ENCODE measurements at places on chromosomes 1 and 21.

DNA sequence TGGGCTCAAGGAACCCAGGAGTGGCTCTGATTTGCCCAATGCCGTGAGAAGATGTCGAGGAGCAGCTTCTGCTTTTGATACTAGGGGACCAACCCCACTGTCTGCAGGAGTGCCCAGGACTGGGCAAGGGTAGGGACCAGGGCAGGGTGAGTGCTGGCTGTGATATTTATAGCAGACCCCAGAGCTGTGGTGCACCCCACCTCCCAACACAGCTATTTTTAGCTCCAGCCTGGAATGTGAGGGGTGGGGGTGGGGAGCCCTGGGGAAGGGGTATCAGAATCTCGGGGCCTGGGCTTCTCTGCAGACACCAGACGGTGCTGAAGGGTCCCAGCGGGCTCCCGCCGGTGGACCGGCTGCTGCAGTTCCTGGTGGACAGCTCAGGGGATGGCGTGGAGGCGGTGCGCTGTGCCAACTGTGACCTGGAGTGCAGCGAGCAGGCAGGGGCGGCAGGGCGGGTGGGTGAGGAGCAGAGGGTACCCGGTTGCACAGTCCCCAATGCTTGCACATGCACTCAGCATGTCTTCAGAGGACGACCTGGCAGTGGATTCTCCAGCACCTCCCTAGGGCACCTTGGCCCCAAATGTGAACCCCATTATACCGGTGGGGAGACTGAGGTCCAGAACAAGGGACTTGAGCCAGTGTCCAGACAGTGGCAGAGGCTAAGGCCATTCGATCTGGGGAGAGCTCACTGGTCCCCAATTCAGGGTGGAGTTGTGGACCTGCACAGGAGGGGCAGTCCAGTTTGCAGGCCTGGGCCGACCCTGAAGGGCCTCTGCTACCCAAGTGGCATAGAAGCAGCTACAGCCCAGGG lies 1.4 kb downstream of the RNF207 start:
- DNase-seq: no peak

- DNase-seq: no peak
These were observed 3.9 kb upstream of the TGFBR3 start for GRCh38 chr1:91889717-91890459.

DNA sequence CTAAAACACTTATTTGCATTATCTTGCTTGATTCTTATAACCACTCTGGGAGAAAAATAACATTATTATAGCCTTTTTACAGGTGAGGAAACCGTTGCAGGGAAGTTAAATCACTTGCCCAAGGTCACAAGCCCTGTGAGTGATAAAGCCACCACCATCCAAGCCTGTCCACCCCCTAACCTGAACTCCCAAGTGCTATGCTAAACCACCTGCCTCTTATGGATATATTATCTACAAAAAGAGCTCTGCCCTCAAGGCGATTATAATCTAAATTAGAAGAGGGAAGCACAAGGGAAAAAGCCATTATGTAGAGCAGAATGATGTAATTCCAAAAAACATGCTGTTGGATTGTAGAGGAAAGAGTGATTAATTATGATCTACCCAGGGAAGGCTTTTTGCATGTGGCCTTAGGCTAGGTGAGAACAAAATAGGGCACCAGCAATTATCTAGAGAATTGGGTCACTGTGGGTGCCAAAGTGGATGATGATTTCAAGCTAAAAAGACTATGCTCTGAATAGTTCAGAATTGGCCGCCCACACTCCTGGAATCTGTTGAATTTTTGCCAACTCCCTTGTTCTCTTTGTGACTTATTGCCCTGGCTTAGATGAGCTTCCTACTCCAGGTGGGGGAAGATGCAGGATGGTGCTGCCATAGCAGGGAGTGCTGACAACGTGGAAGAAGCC lies 205.3 kb downstream of the FGGY start:
- no peak for DNase-seq

GRCh38 chr1:21594935-21595897 lies 73.9 kb downstream of the RAP1GAP start:
- DNase-seq: no peak

DNA sequence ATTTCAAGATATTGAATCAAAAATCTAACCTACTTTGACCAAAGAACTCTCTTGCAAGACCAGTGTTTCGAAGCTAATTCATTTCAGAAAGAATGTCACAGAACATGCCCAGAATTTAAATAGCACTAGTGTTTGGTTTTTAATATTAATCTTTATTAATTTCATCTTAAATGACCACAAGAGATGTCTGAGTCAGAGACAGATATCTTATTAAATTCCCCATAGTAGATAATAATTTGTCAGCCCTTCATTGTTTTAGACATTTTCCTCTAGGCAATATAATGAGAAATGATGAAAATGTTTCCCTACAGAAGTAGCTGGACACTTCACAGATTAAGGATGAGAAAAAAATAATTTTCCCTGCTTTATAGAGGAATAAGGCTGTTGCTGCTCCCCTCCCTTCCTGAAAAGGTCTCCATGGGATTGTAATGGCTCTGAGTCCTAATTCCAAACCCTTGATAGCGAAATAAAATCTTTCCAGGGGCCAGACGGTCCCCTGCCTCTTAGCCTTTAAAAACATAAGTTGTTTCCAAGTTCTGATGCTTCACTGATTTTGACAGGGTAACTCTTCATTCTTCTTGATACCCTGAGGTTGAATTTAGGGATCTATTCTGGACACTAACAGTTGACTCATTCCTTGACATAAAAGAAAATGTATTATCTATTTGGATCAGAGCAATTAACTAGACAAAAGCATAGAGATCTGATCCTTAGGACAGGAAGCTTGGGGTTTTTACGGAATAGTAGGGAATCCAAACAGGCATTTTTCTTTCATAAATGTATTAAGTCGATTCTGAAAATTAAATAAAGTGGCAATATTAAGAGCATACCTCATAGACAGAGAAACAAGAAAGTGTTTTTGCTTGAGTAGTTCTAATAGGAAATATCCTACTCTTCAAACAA lies 820.8 kb downstream of the BRINP3 start:
- no peak for DNase-seq

DNA sequence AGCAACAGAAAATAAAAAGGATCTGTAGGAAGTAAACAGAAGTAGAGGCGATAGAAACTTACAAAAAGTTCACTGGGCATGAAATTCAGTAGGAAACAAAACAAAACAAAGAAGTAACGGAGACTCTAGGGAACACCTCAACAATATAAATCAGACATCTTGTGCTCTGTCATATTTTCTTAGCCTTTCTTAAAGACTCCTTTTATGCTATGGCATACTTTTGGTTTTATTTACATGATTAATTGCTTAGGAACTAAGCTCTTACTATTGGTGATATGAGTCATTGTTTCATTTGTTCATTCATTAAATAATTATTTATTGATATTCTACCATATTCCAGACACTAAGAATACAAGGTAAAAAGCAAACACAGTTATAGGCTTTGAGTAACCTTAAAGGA lies 126.6 kb downstream of the KCNT2 start:
- DNase-seq: no peak

GRCh38 chr1:7549277-7550161 lies 221.6 kb upstream of the VAMP3 start:
- DNase-seq: no peak

DNA sequence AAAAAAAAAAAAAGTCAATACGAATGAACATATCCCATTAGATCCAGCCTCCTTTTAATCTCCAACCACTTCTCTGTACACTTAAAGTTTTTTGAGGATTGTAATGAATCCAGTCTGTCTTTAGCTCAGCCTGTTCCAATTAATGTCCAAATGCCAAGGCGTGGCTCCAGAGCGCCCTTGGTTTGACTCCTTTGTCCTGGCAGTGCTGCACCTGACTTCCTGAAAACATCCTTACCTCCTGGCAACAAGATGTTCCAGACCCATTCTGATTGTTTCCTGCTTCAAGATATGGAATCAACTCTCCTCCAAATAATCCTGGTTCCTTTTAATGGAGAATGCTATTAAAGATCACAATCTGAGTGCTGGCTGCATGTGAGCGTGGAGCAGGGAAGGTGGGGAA lies 74.1 kb upstream of the FAM20B start:
- DNase-seq: no peak

DNA sequence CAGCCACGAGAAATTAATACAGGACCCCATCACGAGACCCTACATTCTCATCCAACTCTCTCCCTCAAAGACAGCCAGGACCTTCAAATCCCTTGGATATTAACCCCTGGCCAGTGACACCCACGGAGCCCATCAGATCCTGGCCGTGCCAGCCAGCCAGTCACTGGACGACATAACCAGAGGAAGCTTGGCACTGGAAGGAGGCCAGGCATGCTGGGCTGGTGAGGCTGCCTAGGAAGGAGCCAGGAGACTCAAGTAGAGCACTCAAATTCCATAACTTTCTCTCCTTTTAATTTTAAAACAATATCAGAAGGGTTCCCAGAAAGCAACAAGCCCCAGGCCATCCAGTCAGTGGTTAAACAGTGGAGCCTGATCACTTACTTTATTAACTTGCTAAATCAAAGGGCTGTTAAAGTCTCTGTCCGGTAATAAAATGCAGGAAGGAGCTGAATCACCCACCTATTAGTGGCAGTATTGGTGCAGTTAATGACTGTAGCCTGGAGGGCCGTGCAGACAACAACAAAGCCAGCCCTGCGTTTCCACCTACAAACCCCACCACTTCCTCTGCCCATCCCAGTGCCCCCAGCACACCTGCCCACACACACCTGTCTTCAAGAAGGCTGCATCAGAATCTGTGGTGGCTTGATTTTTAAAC lies 78.0 kb downstream of the HIVEP3 start:
- DNase-seq: no peak

GRCh38 chr1:101244842-101245241 lies 8.0 kb downstream of the S1PR1 start:
- no peak for DNase-seq

GRCh38 chr1:11691302-11691914 lies at the start of gene DRAXIN:
Gene DRAXIN, plus strand, starts transcription at chr1:11691710. Its CDS starts 14,549 bp downstream, at chr1:11706259.
- no peak for DNase-seq

GRCh38 chr1:54764133-54764921 lies at the start of gene PARS2:
Gene PARS2, minus strand, starts transcription at chr1:54764523. Its CDS starts 5,362 bp downstream, at chr1:54759161.
- peak; percentile 93 for DNase-seq

GRCh38 chr1:81329041-81329440 lies 471.7 kb upstream of the ADGRL2 start:
- DNase-seq: no peak

DNA sequence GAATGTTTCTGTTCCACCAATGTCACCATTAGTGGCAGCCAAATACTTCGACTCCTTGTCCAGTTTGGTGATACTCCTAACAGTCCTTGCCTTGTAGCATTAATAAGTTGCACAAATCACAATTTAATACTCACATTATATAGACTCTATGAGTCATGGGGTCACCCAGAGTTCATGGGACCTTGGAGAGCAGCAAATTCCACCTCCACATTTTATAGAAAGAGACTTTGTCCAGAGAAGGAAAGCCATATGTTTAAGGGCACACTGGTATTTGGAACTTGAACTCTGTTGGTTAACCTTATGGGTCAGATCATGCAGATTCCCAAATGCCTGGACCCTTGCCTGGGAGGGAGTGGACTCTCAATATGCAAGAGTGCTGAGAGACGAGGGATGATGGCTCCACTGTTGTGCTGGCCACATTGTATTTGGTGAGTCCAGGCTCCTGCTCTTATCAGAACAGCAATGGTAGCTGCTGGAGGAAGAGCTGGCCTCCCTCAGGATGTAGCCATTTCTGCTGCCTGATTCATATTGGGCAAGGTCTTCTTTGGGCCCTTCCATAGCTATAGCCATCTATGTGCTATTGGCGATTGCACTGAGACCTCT lies 30.6 kb downstream of the DNAJC6 start:
- DNase-seq: no peak

DNA sequence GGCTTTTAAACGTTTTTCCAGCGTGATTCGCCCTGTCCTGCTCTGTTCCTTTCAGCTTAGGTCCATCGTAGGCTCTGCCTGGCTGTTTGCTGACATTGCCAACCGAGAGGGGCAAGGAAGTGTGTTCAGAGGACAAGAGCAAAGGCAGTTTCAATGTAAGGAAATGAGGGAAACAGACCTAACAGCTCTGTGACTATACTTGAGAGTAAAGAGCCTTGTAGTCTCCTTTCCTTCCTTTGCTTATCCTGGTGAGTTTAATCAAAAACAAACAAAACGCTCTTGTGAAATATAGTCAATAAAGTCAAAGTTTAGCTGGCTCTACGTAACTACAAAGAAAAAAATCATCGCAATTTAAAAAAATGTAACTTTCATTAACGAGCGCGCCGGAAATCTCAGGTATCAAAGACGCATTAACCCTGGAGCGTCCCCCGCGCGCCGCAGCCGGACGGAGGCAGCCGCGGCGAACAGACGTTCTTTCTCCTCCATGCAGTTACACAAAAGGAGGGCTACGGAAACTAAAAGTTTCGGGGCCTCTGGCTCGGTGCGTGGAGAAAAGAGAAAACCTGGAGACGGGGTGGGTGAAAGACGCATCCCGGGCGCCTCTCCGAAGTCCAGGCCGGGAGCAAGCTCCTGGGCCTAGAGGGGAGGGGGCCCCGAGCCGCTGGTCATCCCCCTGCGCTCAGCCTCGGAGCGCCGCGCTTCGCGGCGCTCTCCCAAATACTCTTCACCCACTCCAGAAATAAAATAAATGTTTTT lies 617 bp upstream of the ADGRL2 start:
- no peak for DNase-seq

GRCh38 chr1:24097663-24098062 lies 14.3 kb downstream of the MYOM3 start:
- DNase-seq: no peak

DNA sequence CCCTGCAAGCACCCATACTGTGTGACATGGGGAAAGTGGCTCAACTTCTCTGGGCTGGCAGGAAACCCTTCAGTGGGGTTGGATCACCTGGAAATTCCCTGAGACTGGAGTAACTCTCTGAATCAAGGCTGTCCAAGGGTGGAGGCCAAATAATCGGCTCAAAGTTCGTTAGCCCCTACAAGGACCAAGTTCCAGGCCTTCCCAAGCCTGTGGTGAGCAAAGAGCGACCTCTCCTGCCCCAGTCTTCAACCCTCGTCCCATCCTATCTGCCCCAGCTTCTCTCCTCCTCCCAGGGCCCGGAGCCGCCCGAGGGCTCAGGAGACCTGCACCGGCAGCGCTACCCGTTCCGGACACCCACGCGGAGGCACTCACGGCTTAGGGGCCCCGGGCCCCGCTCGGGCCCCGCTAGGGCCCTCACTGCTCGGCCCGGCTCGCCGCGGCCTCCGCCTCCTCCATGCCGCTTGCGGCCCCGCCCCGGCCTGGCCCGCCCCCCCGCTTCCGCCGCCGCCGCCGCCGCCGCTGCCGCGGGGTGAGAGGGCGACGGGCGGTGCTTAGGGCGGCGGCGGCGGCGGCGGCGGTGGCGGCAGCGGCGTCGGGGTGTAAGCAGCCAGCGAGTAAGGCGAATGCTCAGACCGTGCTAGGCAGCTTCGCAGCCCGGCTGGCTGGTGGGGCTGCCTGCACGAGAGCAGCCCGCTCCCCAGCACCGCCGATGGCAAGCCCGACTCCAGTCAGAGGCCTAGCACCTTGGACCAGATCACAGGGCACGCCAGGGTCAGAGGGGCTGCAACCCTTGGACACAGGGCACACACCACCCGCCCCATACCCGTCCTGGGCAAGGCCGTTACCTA lies at the start of gene POMGNT1:
Gene POMGNT1 (minus strand): TSS at position 471 of the 848 bp plus-strand sequence. CDS start 613 bp downstream, outside the sequence.
- peak; percentile 56 for DNase-seq

DNA sequence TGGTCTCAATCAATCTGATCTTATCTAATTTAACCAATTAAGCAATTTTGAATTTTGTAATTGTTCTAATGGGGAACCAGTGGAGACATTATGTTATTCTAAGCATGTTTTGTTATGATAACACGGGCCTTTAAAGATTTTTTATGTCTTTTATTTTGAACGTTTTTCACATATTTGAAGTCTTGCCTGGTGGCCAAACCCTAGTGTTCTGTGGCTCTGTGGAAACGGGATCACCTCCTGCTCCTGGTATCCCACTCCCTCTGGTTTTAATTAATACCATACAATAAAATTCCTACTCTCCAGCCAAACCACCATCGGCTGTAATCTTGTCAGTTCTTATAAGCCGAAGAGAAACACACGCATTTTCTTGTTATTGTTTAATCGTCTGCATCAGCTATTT lies 22.9 kb upstream of the LMO4 start:
- DNase-seq: no peak
